ENCODE measurements at places on chromosomes 5 and 9.

GRCh38 chr9:134707031-134707680, 65.6 kb downstream of the COL5A1 start:
- no peak for DNase-seq

GRCh38 chr9:119968836-119969707, 599.8 kb upstream of the BRINP1 start:
- DNase-seq, result no peak

DNA sequence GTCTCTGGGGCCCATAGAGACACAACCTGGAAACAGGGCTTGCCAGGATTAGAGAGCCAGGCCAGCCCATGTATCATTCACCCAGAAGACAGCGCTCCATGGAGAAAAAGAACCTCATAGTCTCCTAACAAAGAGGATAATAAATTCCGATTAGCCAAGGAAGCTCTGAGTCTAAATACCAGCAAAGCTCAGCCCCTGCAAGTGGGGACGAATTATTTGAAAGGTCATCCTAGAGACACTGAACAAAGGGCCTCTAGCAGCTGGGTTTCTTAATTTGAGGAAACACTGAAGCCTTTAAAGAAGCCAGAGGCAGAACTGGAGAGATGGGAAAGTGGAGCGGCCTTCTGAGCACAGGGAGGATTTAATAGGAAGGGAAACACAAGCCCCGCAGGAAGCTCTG, 287.1 kb upstream of the ZNF462 start:
- no peak for DNase-seq

DNA sequence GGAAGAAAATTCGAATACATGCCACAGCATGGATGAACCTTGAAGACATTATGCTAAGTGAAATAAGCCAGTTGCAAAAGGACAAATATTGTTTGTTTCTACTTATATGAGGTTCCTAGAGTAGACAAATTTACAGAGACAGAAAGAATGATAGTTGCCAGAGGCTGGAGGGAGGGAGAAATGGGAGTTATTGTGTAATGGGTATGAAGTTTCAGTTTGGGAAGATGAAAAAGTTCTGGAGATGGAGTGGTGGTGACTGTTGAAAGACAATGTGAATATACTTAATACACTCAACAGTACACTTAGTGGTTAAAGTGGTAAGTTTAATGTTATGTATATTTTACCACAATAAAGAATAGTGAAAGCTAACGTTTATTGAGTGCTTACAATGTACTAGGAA, 99.6 kb upstream of the SLC44A1 start:
- no peak for DNase-seq

GRCh38 chr9:121735793-121736770, 84.6 kb downstream of the DAB2IP start:
- DNase-seq, result no peak

DNA sequence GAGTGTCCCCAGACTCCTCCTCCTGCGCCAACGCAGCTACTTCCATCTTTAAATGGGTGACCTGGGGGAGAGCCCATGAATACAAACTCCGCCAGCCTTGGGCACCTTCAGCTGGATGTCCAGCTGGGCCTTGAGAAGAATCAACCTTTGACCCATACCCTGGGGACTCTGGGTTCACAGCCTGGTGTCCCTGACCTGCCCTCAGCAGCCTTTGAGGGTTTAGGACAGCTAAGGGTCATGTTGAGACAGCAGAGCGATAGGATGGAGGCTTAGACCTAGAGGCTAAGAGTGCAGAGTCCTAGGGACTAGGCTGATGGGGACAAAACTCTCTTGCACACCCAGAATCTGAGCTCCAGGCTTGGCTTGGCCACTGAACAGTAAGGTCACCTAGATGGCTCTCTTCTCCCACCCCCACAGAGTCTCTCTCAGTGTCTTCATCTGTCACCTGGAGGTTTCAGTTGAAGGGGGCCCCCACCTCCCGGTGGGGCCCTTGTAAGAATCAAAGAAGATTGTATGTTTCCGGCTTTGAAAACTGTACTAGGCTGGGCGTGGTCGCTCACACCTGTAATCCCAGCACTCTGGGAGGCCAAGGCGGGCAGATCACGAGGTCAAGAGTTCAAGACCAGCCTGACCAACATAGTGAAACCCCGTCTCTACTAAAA, 6.7 kb upstream of the AQP3 start:
- DNase-seq, result no peak

DNA sequence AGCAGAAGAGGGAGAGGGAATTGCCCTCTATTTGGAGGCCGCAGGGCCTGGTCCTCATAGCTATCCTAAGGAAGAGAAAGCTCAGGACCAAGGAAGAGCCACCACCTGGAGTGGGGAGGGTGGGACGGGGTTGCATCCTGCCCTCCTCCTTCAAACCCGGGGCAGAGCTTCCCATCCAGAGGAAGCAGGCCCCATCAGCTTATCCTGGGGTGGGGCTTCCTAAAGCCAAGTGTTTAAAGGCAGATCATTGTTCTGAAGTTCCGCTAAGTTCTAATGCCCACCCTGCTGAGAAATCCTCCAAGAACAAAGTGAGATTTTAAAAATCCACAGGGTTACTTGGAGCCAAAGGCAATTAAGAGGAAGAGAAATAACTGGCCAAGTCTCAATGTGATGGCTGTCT, 210.3 kb downstream of the C9orf152 start:
- no peak for DNase-seq

- DNase-seq, result peak; percentile 11
Observed at GRCh38 chr5:178461004-178461730, 129.0 kb downstream of the COL23A1 start.

DNA sequence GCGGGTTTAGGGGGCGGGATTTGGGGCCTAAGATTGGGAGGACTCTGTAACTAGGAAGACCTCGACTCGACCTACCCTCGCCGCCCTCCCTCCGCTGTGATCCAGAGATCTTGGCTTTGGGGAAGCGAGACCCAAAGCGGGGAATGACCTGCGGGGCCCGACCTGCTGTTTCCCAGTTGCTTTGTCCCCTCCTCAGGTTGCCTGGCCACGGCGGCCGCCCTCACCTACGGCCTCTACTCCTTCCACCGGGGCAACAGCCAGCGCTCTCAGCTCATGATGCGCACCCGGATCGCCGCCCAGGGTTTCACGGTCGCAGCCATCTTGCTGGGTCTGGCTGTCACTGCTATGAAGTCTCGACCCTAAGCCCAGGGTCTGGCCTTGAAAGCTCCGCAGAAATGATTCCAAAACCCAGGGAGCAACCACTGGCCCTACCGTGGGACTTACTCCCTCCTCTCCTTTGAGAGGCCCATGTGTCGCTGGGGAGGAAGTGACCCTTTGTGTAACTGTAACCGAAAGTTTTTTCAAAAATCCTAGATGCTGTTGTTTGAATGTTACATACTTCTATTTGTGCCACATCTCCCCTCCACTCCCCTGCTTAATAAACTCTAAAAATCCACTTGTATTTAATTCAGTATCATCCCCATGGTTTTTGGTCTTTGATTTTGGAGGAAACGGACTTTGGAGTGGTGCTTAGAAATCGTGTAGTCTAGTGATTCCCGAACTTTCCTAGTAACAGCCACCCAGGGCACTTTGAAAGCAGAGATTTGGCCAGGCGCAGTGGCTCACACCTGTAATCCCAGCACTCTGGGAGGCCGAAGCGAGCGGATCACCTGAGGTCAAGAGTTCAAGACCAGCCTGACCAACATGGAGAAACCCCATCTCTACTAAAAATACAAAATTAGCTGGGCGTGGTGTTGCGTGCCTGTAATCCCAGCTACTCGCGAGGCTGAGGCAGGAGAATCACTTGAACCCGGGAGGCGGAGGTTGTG, 878 bp downstream of the HIGD2A start:
- no peak for DNase-seq

GRCh38 chr5:115456539-115457040, 88.0 kb downstream of the FEM1C start:
- no peak for DNase-seq

DNA sequence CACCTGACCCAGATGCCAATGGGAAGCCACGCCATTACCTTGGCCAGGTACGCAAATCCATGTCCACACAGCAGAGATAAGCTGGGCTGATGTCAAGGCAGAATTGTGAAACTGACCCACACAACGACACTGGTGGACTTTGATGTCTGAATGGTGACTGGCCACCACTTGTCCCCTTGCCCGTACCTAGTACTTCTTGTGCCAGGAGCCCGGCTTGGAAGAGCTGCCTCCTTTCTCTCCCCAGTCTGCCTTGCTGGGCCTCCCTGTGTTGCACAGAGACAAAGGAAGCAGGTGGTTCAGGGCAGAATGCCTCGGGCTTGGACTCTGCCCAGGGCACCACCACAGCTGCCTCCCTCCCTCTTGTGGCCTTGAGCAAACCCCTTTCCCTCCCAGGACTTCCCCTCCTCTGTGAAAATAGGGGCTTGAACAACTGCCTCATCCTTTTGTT, 23.3 kb downstream of the PTGES2 start:
- DNase-seq, result no peak

DNA sequence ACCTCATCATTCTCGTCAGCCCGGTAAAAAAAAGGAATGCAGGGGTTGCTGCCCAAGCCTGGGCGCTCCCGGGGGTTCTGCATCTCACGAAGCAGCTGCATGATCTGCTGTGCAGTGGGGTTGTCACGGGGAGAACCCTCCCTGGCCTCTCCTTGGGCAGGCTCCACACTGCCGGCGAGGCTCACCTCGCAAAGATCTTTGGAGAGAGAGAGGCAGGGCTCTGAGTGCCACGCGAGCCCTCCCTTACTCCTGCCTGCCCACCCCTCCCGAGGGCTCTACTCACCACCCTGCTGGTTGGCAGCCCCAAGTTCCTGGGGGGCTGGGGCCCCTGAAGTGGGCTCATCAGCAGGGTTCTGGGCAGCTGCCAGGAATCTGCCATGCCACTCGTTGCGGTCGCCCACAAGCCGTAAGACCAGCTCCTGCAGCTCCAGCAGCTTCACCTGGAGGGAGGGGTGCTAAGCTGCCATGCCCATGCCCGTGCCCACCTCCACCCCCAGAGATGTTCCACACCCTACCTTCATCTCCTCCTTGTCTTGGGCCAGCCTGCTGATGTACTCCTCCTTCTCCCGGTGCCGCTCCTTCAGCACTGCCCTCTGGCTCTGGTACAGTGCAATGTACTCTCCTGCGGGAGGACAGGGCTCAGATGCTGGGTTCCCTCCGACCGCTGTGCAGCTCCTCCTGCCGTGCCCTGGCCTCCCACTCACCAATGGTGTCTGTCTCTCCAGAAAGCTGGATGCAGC, 18.6 kb downstream of the GOLGA2 start:
- no peak for DNase-seq

GRCh38 chr9:125747765-125748445, 732 bp downstream of the PBX3 start:
- no peak for DNase-seq

- DNase-seq, result no peak
Observed at GRCh38 chr9:110123341-110124095, 84.4 kb downstream of the C9orf152 start.

DNA sequence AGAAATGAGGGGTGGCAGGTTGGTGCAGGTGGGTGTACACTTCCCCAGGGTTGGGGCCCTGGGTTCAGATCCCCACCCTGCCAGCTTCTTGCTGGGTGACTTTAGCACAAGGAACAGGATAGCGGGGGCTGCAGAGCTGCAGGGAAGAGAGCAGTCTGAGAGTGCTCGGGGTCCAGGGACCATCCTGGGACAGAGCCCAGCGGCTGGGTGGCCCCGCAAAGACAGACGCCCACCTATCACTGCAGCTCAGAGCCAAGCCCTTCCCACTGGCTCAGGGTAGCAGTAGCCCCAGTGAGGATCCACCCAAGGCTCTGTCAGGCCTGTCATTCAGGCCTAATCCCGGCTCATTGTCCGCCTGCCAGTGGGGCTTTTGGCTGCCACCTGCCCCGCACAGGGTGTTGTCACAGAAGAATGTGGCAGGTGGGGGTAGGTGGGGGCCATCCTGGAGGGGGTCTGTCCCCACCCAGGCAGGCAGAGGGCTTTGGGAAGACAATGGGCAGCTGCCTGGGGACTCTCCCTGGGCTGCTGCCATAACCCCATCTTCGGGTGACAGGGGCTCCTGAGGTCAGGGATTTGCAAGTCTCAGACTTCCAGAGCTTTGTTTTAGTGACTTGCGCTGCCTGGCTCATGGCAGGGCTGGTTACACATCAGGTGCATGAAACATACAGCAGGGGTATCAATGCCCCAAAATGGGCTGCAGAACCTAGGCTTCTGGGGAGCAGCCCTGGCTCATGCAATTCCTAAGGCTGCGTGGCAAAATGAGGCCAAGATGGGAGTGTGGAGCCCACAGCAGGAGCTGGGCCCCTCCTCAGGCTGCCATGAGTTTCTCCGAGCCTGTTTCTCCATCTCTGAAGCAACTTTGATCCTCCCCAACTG, 52.1 kb downstream of the BARX1 start:
- DNase-seq, result no peak

DNA sequence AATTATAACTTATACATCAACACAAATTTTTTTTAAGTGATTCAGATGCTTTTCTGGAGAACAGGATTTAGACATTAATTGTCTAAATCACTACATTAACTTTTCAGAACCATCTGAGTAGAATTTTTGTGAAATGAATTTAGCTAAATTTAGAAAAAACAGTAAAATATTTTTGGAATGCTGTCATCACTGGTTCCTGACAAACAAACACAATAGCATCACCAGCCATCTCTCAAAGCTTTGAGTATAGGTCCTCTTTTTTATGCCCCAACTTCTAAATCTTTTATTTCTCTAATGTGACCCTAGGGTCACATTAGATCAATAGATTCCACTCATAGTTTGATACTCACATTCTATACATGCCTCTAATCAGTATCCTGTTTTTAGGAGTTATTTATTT, 104.6 kb downstream of the PRR16 start:
- no peak for DNase-seq

DNA sequence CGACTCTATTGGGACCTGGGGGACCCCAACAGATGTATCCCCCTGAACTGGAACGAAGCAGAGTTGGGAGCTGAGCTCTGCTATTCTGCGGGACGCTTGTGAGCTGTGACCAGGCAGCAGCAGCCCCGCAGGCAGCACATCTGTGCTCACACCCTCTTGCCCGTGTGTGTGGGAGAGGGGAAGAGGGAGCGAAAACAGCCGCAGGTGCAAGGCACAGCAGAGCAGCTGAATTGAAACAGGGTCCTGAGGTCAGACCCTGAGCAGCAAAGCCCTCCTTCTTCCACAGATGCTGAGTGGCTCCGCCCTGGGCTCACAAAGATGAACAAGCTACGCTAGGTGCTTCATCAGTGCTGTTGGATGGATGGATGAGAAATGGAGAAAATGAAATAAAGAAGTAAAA, 198.7 kb downstream of the HSPA4 start:
- DNase-seq, result no peak

DNA sequence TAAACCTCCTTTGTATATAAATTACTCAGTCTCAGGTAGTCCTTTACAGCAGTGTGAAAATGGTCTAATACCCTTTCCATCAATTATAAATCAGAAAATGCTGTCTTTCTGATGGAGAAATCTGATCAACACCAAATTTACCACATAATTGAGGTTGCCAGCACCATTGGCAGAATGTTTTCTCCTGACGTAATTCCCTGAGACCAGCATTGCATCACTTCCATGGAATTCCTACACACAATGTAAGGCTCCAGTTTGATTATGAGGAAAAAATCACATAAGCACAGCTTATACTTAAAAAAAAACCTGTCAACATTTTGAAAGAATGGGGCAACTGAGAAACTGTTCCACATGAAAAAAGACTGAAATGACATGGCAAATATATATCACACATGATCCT, 618.7 kb upstream of the CDH6 start:
- DNase-seq, result no peak

- no peak for DNase-seq
Observed at GRCh38 chr5:62299600-62299999, 6.4 kb upstream of the KIF2A start.

GRCh38 chr5:120767178-120767820, 303.2 kb downstream of the PRR16 start:
- DNase-seq, result no peak

Data from activated CD4-positive, CD25-positive, alpha-beta regulatory T cell treated with anti-CD3 and anti-CD28 coated beads, Interleukin-2, amount 50 U/mL, for 16 hours (primary cell).